ENCODE measurements at places on chromosomes 12 and 14.
A peak's percentile ranks its signal among the peaks of the same experiment; 100 is the strongest.

- no peak for DNase-seq
These were observed 62.2 kb downstream of the RFX4 start for GRCh38 chr12:106645074-106645421.

DNA sequence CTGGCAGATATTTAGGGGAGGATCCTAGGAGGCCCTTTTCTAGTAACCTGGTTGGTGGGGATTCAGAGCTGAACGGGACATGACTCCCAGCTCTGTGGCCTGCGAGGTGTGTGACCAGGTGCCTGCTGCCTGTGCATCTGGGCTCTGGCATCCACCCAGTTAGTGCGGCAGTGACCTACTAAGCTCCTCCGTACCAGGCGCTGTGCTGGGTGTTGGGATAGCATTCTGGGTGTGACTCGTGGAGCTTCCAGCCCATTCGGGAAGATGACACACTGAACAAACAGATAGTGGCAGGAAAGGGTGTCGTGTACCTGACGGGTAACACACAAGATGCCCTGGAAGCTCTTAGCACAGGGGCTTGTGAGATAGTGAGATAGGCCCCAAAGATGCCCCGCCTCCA, 80.9 kb downstream of the ACACB start:
- no peak for DNase-seq

DNA sequence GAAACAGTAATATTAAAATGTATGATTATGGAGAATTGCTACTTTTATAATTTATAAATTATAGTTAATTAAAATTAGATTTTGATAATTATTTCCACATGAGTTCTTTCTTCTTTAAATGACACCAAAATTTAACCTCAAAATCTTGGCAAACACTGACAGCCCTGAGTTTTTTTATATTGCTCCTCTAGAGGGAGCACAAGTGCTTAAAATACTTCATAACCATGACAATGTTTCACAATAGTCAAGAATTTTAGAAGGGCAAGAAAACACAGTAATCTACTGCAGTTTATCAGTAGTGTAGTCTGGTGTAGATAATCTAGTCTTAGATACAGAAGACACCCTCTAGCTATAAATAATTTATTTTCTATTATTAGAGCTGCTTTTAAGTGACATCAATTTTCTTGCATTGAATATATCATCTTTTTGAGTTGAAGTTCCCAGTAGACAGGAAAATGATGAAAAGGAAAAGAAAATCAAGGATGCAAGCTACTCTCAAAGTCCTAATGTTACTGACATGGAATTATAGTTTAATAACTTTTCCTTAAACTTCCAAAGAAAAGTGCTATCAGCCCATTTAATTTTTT, 14.3 kb upstream of the PTGER2 start:
- no peak for DNase-seq

- no peak for DNase-seq
These were observed 62.1 kb downstream of the TNFAIP2 start for GRCh38 chr14:103185051-103186029.

DNA sequence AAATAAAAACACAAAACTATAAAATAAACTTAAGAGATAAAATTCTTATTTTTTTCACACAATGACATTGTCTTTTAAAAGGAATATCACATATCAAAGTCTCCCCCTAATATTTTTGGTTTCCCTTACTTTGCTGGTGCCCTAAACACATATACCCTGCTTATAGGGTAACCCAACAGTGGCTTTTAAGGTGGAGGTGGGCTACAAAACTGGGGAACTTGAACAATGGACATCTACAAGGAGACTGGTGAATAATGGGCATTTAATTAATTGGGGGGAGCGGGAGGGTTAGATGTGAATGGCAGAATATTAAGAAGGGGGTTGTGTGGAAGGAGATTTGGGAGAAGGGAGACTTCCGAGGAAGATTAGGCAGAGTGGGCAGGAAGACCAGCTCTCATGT, 9.6 kb downstream of the B4GALNT1 start:
- DNase-seq = no peak

- DNase-seq = no peak
These were observed 68.1 kb upstream of the TSPAN11 start for GRCh38 chr12:30858471-30858870.

DNA sequence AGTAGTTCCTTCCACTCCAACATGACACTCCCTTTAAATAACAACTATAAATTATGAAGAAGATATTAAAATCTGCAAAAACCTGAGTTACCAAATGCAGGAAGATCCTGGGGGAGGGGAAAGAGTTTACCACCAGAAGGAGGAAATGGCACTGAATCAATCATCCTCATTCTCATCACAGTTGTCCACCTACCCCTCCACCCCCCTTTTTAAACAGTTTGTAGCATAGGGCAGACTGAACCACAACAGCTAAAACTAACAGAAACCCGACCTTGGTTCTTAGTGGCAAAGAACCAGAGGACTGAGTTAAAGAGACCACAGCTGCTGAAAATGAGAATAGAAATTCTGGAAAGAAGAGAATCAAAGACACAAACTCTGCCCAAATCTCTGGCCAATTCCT, 189.5 kb downstream of the MED13L start:
- DNase-seq = no peak

- DNase-seq = no peak
These were observed at the start of gene SERPINA3 for GRCh38 chr14:94612174-94612573. TSS of gene SERPINA3 (plus strand) at chr14:94612391. CDS start at chr14:94614442, 2,051 bp downstream.

GRCh38 chr14:24181371-24182077, 7.1 kb downstream of the IPO4 start:
- DNase-seq = no peak

DNA sequence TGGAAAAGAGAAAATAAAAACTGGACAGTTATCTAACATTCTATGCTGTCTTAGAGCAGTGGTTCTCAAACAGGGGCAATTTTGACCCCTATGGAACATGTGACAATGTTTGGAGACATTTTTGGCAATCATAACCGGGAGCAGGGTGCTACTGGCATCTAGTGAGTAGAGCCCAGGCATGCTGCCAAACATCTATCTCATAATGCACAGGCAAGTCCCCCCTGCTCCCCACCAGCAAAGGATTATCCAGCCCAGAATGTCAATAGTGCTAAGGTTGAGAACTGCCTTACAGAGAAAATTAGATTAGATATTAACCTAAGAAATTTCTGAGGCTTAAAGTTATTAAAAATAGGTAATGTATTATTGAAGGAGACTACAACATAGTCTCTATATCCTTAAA, 22.9 kb upstream of the CATSPERB start:
- no peak for DNase-seq

DNA sequence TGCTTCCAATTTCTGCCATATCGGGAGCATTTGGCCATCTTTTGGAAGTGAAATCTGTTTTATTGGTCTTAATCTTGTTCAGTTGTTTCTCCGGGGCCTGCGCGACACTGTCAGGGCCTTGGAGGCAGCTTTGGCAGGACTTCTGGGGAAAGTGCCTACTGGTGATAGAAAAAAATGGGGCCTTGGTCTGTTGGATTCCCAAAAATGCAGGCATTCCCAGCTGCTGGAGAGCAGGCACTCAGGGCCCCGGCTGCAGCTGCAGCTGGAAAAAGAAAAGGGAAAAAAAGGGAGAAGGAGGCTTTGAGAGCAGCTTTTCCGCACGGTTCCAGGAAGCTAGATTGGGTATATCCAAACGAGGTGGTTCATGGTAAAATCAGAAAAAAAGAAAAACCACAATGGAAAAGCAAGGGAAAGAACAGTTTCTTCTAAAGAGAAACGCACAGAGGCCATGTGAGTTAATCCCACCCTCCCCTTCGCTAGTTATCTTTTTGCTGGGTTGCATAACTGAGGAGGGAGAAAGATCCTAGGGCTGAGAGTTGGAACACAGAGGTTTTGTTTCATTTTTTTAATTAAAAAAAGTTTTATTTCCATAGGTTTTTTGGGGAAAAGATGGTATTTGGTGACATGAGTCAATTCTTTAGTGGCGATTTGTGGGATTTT, 134.7 kb upstream of the RFLNA start:
- DNase-seq = no peak

DNA sequence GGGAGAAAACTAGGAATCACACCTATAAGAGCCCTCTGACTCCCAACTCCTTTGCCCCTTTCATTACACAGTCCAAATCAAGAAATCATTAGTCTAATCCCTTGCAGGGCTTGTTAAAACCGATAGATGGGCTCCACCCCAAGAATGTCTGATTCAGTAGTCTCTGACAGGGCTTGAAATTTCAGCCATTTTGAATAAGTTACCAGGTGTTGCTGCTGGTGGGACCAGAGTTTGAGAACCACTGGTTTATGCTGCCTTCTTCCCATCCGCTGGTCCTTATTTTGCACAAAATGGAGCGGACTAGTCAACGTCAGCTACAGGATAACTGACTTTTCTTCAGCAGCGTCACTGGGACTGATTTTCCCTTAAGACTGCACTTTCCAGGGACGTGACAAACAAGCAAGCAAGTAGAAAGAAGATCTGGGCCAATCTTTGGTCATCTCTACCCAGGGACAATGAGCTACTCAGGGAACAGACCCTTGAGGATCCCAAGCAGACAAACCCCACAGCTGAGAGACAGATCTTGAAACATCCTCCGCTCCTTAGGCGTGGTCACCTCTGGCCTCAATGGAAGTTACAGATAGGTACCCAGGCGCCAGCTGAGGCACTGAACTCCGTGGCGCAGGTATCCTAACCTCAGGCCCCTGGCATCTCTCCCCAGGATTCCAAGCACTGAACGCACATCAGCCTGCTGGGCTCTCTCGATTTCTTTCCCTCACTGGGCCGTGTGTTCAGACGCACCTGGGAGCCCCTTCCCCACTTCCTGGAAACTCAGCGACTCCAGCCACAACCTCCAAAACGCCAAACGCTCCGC, 900 bp downstream of the KCTD10 start:
- no peak for DNase-seq

GRCh38 chr14:68563251-68564131, 229.4 kb downstream of the ZFP36L1 start:
- DNase-seq = no peak

DNA sequence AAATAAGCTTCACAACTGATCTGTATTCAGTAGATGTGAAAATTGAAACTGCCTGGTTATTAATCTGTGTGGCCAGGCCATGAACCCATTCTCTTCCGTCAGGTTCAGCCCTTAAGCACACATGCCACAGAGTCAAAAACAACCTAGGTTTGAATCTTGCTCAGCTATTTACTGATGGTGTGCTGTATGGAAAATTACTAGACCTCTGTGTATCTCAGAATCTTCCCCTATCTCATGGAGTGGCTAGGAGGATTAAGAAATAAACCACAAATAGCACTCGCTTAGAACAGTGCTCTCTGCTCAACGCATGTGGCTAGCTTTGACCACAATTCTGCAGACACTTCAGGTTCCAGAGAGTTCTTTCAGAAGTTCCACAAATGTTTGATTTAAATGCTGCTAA, 240.7 kb upstream of the PLEKHG7 start:
- DNase-seq = no peak

GRCh38 chr12:47033081-47033480, 46.3 kb upstream of the PCED1B start:
- no peak for DNase-seq

GRCh38 chr12:113208041-113208934, 13.0 kb upstream of the TPCN1 start:
- DNase-seq = no peak

DNA sequence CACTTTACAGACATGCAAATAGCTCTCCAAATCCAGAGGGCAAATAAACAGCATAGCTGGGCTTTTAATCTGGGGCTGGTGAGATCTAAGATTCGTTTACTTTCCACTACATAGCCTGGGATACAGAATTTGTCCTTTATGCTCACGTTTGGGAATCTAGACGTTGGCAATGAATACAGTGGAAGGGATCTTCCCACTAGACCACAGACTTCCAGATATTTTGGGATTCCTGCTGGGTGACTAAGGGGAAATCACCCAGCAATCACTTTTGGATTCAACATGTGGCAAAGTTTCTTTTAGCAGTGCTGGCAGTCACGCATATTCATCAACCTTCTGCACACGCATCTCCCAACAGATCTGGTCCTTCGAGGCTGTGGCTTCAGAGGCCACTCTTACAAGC, 23.5 kb downstream of the APPL2 start:
- no peak for DNase-seq

GRCh38 chr12:54658306-54659264, 10.4 kb upstream of the DCD start:
- DNase-seq = peak; percentile 67

DNA sequence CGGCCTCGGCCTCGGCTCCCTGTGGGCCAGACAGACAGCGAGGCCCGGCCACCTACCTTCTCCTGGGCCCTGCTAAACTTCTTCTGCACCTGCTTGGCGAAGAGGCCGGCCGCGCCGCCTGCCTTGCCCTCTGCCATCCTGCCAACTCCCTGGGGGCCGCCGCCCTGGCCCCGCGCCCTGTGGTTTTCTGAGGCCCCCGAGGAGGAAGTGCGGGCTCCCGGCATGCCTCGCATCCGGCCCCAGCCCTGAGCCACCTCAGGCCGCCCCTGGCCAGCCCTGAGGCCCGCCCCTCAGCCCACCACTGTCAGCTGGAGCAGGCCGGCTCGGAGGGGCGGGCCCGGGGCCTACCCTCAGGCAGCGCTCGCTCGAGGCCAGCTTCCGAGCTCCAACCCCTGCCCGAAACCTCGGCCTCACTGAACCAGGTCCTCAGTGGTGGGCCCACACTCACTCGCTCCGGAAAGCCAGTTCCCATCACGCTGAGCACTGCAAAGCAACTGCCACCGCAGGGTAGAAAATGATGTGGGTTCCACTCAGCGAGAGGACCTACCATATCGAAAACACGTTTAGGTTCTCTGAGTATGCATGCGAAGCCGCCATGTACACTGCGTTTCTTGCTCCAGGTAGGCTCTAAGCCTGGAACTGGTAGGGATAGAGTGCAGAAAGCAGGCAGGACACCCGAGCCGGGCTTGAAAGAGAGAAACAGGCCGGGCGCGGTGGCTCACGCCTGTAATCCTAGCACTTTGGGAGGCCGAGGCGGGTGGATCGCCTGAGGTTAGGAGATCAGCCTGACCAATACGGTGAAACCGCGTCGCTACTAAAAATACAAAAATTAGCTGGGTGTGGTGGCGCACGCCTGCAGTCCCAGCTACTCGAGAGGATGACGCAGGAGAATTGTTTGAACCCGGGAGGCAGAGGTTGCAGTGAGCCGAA, at the start of gene BIN2:
TSS of gene BIN2 (minus strand) at position 209 of the 930 bp plus-strand sequence. CDS start at position 137, 72 bp downstream.
- no peak for DNase-seq

GRCh38 chr14:106083082-106083481, 556.7 kb downstream of the TMEM121 start:
- DNase-seq = no peak

GRCh38 chr14:58752771-58753201, 115.0 kb downstream of the DACT1 start:
- no peak for DNase-seq

- peak; percentile 14 for DNase-seq
These were observed 113.3 kb downstream of the FOXN3 start for GRCh38 chr14:89303456-89304435.

- DNase-seq = no peak
These were observed 31.8 kb downstream of the PELI2 start for GRCh38 chr14:56149995-56150394.

Measured in nephron progenitor cell (in vitro differentiated cells).